ENCODE measurements at places on chromosomes 1 and 21.
A peak's percentile ranks its signal among the peaks of the same experiment; 100 is the strongest.

- no peak for DNase-seq
Observed at GRCh38 chr1:219441884-219442283, 171.0 kb downstream of the ZC3H11B start.

GRCh38 chr1:165369255-165369848 lies 12.8 kb upstream of the LMX1A start:
- peak; percentile 73 for DNase-seq

- no peak for DNase-seq
Observed at GRCh38 chr1:168598892-168599291, 22.5 kb downstream of the XCL1 start.

DNA sequence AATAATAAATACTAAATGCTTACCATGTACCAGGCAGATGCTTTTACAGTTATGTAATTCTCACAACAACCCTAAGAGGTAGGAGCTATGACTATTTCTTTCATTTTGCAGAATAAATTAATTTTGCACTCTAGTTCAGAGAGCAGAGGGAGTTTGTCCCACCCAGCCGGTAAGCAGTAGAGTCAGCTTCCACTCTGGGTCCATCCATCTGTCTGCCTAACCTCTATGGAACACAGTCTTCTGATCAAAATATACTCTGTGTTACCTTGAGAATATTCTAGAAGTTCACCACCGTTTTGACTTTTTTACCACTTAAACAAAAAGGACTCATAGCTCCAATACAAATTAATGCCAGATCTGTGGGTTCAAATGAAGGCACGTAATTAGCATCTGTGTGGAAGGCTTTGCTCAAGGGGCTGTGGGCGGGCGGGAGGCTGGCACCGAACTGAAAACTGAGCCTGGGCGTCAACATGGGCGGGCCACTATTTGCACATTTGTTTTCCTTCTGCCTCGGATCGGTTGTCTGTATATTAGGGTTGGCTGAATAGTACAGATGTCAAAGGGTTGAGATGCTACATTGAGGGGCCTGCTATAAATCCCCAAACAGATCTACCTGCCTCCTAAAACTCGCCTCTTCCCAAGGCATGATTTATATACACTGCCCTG lies 33.1 kb upstream of the LMO4 start:
- DNase-seq, result no peak

DNA sequence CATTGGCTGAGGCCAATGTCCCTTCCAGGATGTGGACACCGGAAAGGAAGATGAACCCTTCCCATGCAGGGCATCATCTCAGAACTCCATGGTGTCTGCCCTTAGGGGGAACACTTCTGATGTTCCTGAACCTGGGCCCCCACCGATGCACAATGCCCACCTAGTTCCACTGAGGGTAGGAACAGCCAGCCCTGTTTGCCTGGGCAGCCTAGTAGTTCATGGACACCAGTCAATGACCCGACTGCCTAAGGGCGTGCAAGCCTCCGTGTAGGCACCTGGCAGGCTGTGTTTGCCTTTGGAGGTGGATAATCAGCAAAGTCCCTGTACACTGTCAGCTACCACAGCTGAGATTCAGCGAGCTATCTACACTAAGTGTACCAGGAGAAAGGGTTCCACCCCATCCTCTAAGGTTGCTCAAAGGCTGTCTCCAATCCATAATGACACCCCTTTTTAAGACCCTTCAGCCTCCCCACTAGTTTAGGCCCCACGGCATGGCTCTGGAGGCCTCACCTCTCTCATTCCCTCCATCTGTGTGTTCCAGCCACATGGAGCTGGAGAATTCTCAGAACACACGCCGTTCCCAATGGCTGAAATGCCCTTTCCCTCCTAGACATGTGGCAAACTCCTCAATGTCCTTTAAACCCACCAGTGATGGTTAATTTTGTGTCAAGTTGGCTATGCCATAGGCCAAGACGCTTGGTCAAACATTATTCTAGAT lies 124.8 kb upstream of the EDN2 start:
- DNase-seq, result no peak

DNA sequence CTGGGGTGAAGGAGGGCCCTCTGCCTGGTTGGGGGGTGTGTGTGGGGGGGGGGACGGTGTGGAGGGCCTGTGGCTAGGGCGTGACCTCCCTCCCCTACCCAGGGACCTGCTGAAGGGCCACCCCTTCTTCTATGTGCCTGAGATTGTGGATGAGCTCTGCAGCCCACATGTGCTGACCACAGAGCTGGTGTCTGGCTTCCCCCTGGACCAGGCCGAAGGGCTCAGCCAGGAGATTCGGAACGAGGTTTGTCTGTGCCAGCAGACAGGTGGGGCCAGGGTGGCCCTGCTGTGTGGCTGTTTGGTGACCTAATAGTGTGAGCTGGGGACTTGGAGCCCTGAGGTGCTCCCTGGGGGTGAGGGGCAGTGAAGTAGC lies 43.9 kb downstream of the COQ8A start:
- no peak for DNase-seq

DNA sequence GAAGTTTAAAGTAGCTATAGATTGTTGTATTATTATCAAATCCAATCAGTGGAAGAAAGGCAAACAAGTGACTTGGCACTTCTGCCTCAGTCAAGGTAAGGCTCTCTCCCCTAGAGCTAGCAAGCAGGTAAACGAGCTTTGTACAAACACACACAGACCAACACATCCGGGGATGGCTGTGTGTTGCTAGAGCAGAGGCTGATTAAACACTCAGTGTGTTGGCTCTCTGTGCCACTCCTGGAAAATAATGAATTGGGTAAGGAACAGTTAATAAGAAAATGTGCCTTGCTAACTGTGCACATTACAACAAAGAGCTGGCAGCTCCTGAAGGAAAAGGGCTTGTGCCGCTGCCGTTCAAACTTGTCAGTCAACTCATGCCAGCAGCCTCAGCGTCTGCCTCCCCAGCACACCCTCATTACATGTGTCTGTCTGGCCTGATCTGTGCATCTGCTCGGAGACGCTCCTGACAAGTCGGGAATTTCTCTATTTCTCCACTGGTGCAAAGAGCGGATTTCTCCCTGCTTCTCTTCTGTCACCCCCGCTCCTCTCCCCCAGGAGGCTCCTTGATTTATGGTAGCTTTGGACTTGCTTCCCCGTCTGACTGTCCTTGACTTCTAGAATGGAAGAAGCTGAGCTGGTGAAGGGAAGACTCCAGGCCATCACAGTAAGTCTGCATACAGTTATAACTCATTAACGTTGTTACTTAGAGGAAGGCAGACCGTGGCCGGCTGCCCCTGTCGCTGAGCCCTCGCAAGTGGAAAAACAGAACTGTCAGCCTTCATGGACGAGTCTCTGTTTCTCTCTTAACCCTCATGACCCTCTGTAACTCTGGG lies at the start of gene PALMD:
PALMD (plus strand) TSS at position 415 of the 833 bp plus-strand sequence; CDS start at position 620, 205 bp downstream.
- peak; percentile 57 for DNase-seq

DNA sequence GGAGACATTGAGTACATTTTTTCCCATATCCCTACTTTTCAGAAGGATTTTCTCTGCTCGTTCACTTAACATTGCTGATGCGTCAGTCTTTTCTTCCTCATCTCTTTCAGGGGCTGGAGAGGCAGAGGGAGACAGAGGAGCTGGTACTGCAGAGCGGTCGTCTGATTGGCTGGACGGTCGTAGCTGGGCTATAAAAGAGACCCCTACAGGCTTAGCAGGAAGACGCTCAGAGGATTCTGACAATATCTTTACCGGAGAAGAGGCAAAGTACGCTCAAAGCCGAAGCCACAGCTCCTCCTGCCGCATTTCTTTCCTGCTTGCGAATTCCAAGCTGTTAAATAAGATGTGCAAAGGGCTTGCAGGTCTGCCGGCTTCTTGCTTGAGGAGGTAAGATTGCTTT lies at the start of gene RGS4:
RGS4 (plus strand) TSS at position 220 of the 400 bp plus-strand sequence; CDS start at position 344, 124 bp downstream.
- DNase-seq, result peak; percentile 81

- peak; percentile 76 for DNase-seq
Observed at GRCh38 chr1:15994590-15995351, 9.3 kb upstream of the SRARP start.

GRCh38 chr21:32325706-32326105 lies 27.1 kb downstream of the MRAP start:
- DNase-seq, result no peak

GRCh38 chr1:113904293-113904673 lies 316 bp downstream of the AP4B1 start:
- DNase-seq, result no peak

DNA sequence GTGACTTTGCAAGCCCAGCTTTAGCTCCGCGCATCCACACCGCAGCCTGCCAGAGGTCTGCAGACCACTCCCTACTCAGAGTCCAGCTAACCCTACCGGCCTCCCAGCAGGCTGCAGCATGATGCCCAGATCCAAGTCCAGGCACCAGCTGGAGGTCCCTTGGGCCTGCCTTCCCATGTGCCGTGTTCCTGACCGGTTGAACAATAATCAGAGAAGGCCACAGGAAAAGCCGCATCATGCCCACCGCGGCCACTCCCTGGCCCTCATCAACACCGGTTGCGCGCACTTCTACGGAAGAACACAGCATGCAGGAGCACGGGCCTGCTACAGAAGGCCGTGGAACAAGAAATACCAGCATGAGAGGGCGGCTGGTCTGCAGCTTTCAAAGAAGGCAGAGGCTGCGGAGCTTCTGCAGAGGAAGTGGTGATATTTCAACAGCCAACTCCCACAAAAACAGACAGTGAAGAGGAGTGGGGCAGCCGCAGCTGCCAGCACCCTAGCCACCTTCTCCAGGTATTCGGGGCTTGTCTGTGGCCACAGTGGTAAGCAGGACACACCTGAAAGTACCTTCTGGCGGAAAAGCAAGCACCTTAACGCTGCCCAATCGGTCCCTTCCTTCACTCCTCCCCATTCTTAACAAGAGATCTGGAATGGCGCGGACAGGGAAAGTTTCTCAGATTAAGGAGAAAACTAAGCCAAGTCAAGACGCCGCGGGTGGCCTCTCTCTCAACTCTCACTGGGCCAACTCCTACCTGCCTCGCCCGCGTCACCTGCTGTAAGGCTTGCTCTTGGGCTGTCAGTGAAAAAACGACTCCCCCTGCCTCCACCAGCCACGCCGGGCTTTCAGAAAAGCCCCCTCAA lies 1.5 kb downstream of the PGBD5 start:
- DNase-seq, result peak; percentile 31

DNA sequence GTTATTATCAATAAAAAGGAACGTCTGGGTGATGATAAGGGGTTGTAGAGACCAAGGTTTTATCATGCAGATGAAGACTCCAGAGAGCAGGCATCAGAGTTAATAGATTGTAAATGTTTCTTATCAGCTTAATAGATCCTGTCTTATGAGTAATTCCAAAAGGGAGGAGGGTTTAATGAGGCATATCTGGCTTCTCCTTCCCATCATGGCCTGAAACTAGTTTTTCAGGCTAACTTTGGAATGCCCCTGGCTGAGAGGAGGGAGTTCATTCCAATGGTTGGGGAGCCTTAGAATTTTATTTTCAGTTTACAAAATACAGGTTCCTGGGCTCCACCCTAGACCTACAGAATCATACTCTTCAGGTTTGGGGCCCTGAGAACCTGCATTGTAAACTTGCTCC lies 13.5 kb downstream of the PLA2G2D start:
- no peak for DNase-seq

DNA sequence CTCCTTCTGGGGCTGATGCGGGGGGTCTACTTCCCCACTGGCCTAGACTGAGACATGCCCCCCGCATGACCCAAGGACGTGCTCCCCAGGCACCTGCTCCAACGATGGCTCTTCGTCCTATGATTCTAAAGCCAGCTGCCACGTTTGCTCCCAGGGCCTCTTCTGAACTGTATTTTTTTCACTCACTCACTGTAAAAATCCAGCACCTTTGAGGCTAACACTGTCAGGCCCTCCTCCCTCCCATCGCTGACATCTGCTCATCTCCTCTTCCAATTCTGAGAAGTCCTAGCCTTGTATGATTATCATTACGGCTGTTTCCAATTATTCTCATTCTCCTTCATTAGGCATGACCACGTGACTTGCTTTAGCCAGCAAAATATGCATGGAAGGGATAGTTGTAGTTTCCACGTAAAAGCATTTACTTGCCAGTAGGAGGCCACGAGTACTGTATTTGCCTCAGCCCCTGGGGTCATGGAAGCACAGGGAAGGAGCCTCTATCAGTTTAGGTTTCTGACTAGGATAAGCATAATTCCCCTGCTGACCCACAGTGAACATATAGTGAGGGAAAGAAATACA lies 19.1 kb upstream of the EDN2 start:
- no peak for DNase-seq

GRCh38 chr1:67659229-67659628 lies 25.8 kb upstream of the GADD45A start:
- DNase-seq, result peak; percentile 22

DNA sequence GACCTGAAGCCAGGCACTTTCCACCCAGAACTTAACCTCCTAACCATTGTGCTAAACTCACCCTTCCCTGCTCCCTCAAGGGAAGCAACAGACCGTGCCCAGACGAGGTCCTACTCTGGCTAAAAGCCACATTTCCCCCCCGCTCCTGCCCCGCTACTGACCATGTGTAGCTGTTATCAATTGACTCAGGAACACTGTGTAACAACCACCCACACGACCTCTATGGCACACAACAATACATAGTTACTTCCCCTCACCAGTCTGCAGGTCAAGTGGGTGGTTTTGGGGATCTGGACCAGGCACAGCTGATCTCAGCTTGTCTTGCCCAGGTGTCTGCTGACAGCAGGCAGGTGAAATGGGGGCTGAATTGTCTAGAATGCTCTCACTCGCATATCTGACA lies 40.1 kb downstream of the CAMK2N1 start:
- DNase-seq, result peak; percentile 53

DNA sequence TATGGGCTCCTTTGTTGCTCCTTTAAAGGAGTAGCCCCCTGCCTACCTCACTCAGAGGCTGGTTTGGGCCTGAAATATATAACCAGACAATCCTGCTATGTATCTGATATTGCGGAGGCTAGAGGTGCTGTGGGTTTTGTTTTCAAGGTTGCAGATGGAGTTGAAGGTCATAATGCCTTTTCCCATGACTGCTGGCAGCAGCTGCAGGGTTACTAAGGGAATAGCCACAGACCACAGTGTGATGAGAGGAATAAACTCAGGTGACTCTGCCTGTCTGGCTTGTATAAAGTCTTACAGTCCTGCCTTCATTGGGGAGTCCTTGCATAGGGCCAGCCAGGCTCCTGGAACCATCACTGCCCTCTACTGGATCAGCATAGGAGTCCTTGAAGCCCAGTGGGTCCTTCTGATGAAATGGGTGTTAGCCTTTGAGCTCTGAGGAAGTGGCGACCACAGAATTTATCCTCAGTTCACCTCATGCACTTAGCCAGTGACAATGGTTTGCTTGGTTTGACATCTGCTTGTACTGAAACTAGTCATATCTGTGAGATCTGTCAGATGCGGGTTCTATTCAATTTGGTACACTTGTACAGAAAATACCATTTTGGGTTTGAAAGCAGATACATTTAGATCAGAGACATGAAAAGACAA lies 174.4 kb upstream of the HMCN1 start:
- peak; percentile 71 for DNase-seq

- DNase-seq, result no peak
Observed at GRCh38 chr1:46508757-46509156, 19.1 kb downstream of the DMBX1 start.

DNA sequence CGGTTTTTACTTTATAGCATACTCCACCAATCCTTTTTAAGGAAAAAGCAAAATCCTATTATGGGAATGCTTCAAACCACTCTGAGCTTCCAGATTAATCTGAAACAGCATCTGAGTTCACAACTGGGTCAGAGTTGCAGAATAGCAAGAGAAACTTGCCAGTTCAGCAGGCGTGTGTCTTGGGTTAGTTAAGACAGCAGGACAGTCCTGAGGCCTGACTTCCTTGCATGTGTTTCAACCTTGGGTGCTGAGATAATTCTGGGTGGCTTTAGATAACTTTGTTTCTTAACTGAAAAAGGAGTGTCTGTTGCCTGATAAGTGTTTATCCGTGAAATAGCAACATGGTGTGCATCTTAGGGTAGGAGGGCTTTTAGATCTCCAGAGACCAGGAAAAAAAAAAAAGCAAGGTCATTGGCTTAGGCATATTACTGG lies 169.2 kb downstream of the DHRS3 start:
- DNase-seq, result peak; percentile 82

- no peak for DNase-seq
Observed at GRCh38 chr1:236914375-236914774, 89.9 kb downstream of the MT1HL1 start.
